ENCODE measurements at places on chromosomes 7 and 10.

DNA sequence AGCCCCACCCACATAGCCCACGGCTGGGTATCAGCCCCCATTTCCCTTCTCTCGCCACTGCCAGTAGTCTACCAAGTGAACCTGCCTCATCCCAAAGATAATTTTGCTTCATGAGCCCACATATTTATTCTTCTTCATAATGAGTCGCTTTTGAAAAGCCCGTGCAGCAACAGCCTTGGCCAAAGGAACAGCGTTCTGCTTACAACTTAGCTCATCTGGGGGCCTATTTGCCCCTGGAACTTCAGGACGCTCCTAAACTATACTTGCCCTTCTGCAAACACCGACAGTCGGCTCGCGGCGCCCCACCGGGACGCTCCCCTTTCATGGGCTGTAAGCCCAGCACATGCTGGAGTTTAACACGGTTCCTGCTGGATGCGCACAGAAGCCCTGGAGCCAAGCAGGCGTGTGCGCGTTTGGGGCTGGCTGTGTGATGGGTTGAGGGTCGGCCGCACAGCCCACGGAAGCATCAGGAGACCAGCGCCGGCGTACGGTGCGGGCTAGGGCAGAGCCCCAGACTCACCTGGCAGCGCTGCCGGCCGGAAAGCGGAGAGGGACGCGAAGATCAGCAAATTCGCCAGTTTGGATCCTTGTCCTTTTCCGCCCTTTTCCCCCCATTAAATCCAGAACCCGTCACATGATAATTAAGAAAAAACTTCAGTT is 370 bp downstream of the TMEM60 start:
- peak overlapping the region; percentile 97 for H3K4me3 ChIP-seq
- H3K27me3 ChIP-seq = no peaks in the 10 kb centered on the region
- peak overlapping the region; percentile 90 for H3K27ac ChIP-seq
- peaks cover 16% of the 10 kb centered on the region for H3K36me3 ChIP-seq
- peaks cover 68% of the 10 kb centered on the region for H3K4me1 ChIP-seq
- peak; percentile 57 for ATAC-seq

DNA sequence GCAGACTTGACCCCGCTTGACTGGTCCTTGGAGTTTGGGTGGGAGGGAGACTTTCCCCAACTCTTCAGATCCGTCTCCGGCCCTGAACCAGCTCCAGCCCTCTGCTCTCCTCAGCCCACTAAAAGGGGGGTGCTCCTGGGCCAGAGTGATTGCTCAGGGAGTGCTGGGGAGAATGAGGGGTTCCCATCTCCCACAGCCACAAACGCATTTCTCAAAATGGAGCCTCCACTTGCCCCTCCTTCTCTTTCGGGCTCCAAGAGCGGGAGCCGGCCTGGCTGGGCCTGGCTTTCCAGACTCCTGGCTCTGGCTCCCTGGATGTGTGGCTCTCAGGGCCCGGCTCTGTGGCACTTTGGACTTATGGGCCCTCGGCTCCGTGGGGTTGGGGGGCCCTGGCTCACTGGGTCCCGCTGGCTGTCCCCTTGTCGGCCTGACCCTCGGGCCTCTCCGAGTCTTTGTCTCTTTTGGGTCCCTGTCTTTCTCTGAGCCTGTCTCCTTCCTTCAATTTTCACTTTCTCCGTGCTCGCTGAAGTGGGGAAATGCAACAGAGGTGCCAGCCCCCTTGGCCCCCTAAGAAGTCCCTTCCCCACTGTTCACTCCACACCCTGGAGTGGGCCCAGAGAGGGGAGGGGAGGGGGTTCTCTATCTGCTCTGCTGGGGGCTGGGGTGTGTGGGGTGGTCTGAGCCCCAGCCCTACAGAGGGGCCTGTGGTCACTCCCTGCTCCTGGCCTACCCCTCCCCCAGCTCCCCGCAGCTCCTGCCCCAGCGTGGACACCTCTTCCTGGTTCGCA is 713 bp downstream of the LZTS2 start:
- H3K4me1 ChIP-seq = peaks cover 29% of the 10 kb centered on the region
- peak overlapping the region; percentile 33 for H3K27ac ChIP-seq
- H3K27me3 ChIP-seq = no peaks in the 10 kb centered on the region
- ATAC-seq = no peak

- no peak for ATAC-seq
- H3K36me3 ChIP-seq = peaks cover 6% of the 10 kb centered on the region
- peaks cover 57% of the 10 kb centered on the region for H3K27me3 ChIP-seq
- H3K27ac ChIP-seq = no peak overlapping the region
- peak overlapping the region; percentile 79 for H3K4me3 ChIP-seq
Measured at GRCh38 chr10:22341926-22342196, 3.4 kb upstream of the SPAG6 start.

DNA sequence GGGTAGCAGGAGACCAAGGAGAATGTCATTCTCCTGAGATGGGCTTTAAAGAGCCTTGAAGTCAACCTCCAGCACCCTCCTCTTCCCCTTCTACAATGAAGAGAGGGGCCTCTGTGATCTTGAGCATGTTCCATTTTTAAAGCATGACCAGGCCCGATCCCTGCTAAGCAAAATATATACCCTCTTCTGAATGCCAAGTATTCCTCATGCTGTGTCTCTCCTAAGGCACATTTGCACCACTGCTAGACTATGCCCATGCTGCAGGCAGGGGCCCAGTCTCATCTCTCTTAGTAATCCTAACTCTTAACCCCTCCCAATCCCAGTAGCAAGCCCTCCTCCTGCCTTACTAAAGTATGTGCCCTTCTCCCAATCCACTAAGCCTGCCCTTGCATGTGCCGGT is 18.4 kb downstream of the SORBS1 start:
- H3K27ac ChIP-seq = no peak overlapping the region
- H3K4me3 ChIP-seq = no peak overlapping the region
- H3K4me1 ChIP-seq = no peaks in the 10 kb centered on the region
- no peak for ATAC-seq
- peaks cover 10% of the 10 kb centered on the region for H3K27me3 ChIP-seq
- no peaks in the 10 kb centered on the region for H3K36me3 ChIP-seq

GRCh38 chr10:118956802-118957442 is 72.6 kb upstream of the NANOS1 start:
- H3K27ac ChIP-seq = no peak overlapping the region
- no peak overlapping the region for H3K4me3 ChIP-seq
- H3K36me3 ChIP-seq = no peaks in the 10 kb centered on the region
- no peak for ATAC-seq
- H3K27me3 ChIP-seq = peaks cover 23% of the 10 kb centered on the region
